ENCODE measurements at places on chromosomes 16 and 17.

- no peak for DNase-seq
Observed at GRCh38 chr17:48484850-48485249, 46.0 kb downstream of the HOXB1 start.

GRCh38 chr17:44408786-44409185 is 19.3 kb upstream of the ITGA2B start:
- no peak for DNase-seq

GRCh38 chr16:58842156-58842555 is 108.0 kb upstream of the GOT2 start:
- DNase-seq: no peak

- no peak for DNase-seq
Observed at GRCh38 chr16:67242138-67242730, 5.0 kb downstream of the FHOD1 start.

GRCh38 chr17:12256380-12256995 is 235.8 kb downstream of the MAP2K4 start:
- no peak for DNase-seq

- no peak for DNase-seq
Observed at GRCh38 chr16:16063683-16064082, 114.3 kb downstream of the ABCC1 start.

DNA sequence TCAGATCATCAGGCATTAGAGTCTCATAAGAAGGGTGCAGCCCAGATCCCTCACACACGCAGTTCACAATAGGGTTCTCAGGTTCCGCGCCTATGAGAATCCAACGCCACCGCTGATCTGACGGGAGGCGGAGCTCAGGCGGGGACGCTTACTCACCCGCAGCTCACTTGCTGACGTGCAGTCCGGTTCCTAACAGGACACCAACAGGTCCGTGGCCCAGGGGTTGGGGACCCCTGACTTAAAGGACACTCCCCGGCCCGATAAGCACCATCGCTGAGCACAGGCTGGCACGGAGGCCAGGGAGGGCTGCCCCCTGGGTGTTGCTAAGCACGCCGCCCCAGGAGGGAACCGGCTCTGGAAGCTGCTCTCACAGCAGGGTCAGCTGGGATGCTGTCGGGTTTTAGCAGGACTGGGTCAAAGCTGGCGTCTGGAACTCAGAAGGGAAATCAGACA is 30.1 kb upstream of the BAHCC1 start:
- DNase-seq: peak; percentile 48

- no peak for DNase-seq
Observed at GRCh38 chr17:21454441-21454840, 78.3 kb downstream of the KCNJ12 start.

DNA sequence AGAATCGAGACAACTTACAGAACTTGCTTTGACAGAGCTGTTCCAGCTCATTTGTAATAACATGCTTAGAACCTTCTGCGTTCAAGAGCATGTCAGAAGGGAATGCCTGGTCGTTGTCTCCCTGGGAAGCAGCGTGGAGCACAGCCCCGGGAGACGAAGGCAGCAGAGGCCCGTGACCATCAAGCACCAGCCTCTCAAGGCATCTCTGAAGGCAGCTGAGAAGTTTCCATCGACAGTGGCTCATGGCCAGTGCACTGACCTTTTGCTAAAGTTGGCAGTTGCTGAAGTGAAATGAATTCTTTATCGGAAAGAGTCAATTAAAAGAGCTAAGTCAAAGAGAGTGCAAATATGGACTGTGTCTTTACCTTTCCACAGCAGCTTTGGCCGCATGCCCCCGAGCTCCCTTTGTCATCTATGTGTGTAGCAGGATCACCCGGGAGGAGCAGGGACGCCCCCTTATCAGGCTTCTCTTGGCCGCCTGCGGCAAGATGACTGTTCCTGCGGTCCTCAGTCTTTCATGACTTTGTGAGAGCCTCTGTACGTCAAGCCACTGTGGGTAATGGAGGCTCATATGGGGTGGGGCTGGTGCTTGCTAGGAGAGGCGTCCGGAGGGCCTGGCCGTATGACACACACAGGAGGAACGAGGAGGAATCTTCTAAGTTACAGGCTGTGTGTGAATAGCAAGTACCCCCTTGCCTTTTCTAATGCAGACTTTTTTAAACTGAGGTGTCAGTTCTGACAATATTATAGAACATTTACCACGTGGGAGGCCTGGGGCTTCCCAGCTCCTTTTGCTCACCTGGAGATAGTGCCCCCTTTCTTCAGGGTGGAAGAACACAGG is 54.2 kb downstream of the LDHD start:
- no peak for DNase-seq

- DNase-seq: no peak
Observed at GRCh38 chr17:70013911-70014310, 61.1 kb upstream of the KCNJ16 start.

DNA sequence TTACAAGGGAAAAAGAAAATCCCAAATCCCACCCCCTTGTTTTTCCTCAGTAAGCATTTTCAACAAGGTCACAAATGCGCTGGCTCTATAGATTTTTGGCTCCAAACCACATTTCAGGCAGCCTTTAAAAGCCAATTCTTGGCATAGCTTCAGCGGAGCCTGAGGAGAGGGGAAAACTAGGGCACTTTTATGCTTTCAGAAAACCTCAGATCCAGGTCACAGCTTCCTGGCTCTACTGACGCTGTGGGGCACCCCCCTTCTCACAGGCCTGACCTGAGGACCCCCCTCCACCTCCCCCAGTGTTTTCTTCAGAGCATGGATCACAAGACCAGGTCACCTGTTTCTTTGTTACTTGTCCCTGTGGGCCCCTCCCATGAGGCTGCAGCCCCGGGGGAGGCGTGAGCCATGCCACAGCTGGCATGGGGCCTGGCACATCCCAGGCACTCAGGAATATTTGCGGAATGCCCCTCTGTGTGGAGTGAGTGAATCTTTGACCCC is 30.1 kb upstream of the MTSS2 start:
- no peak for DNase-seq

- no peak for DNase-seq
Observed at GRCh38 chr16:1674306-1674705, 3.8 kb upstream of the JPT2 start.

DNA sequence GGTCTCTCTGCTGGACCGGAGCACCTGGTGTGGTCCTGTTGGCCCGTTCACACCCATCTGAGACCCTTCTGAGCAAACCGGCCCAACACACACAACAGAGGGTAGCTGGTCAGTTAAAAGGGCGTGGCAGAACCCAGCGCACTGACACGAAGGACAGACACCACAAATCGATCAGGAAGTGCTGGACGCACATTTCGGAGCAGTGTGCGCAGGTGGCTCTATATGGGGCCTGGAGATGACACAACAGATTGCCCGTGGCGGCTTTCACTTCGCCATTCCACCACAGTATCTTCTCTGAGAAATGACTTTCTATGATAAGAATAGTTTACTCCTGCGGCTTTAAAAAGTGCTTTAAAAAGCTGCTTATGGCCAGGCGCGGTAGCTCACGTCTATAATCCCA is 12.5 kb downstream of the CCDC57 start:
- no peak for DNase-seq

DNA sequence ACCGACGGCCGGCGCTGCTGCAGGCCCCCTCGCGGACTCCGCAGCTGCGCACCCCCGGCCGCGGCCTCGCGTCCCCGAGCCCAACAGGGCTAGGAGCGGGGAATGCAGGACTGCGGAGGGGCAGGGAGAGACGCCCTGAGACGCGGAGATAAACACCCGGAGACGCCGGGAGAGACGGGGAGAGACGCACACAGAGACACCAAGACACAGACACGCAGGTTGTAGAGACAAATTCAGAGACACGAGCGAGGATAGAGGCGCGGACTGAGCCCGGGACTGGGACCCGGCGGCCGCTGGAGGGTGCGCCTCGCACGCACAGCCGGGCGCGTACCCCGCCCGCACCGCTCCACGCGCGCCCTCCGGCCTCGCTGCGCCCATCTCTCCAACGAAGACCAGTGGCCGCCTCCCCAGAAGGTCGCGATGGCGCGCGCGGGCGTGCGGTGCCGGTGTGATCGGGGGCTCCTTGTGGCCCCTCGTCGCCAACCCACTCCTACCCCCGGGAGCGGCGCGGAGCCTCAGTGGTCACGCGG is 902 bp downstream of the STAC2 start:
- DNase-seq: no peak

DNA sequence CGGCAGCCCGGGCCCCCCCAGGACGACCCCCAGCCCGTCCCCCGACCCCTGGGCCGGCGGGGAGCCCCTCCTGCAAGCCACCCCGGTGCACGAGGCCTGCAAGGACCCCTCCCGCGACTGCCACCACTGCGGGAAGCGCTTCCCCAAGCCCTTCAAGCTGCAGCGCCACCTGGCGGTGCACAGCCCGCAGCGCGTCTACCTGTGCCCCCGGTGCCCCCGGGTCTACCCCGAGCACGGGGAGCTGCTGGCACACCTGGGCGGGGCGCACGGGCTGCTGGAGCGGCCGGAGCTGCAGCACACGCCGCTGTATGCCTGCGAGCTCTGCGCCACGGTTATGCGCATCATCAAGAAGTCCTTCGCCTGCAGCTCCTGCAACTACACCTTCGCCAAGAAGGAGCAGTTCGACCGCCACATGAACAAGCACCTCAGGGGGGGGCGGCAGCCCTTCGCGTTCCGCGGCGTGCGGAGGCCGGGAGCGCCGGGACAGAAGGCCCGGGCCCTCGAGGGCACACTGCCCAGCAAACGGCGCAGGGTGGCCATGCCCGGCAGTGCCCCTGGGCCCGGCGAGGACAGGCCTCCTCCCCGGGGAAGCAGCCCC is 15.6 kb upstream of the ZFPM1 start:
- DNase-seq: peak; percentile 58

GRCh38 chr17:81328978-81329926 is 34.1 kb upstream of the SLC38A10 start:
- no peak for DNase-seq

- DNase-seq: no peak
Observed at GRCh38 chr16:73093146-73094144, 45.5 kb upstream of the ZFHX3 start.

DNA sequence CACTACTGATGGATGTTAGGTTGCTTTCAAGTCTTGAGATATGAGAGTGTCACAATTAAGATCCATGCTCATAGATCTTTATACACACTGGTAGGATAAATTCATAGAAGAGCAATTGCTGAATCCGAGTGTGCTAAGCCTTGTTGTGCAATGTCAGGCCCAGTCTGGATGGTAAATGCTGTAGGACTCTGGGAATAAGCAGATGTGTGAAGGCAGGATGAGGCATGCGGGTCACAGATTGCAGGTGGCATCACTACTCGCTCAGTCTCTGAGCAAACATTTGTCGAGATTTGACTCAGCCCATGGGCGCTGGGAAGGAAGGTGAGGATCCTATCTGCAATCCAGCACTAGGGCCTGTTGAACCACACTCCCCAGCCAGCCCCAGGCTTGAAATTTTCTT is 40.7 kb downstream of the TMEM186 start:
- DNase-seq: no peak

GRCh38 chr17:47975189-47975822 is 4.4 kb downstream of the CDK5RAP3 start:
- no peak for DNase-seq

DNA sequence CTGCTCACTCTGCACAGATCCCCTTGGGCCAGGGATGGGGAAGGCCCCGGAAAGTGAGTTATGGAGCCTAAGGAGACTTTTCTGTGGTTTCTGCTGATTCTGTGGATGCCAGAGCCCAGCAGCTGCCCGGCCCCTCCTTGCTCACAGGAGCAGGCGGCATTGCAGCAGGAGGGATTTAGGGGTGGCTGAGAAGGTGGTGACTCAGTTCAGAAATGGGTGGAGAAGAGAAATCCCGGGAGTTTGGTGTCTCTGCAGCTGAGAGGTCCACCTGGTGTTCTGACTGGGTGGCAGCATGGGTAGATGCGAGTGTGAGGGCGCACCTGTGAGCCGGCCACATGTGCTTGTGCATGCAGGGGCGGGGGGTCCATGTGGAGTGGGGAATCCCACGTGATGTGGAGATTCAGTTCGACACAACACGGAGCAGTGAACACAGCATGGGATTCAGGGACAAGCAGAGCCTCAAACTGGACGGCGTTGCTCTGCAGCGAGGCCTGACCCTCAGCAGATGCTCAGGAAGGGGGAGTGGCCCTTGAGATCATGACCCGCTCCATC is 16.0 kb upstream of the SPPL2C start:
- DNase-seq: no peak

- DNase-seq: no peak
Observed at GRCh38 chr17:15334266-15334665, 7.1 kb downstream of the TEKT3 start.

GRCh38 chr16:2979669-2980226 is 498 bp downstream of the PKMYT1 start:
- DNase-seq: no peak

GRCh38 chr17:3030096-3030495 is 33.3 kb downstream of the OR1D5 start:
- DNase-seq: no peak

DNA sequence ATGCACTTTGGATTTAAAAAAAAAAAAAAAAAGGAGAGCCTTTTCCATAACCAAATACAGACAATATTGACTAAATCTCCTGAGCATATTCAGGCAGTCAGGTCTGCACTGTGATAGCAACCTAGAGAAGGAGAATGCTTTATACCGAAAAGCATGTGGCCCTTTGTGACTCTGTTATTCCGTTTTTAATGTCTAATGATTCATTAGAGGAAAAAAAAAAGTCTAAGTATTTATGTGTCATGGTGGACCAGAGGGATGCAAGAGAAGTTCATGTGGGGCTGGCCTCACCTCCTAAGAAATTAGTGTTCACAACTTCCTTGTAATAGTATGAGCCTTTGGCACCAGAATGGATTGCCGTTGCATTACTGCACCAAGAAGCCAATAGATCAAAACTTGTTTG is 11.3 kb upstream of the VWA3A start:
- DNase-seq: no peak

GRCh38 chr16:27225536-27226360 is 22.4 kb downstream of the KDM8 start:
- no peak for DNase-seq

DNA sequence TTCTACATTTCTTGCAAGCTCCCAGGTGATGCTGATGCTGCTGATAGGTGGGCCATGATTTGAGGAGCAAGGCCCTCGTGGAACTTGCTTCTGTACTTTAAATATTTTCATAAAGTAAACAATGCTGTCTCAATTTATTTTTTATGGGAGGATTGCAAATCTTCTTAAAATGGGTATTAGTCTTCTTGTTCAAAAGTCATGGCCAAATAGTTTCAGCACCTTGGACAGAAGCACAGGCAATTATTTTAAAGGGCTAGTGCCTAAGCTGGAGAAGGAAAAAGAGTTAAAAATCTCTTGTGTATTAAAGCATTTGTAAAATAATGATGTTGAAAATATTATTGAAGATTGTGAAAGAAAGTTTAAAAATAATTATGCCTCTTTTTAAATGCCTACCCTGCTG is 50.5 kb downstream of the GPR139 start:
- DNase-seq: no peak

- DNase-seq: no peak
Observed at GRCh38 chr17:13919818-13920217, 149.5 kb upstream of the COX10 start.

Measured in CD4-positive, alpha-beta T cell treated with Interleukin-4 for 1 hour (primary cell).